Activated T-helper 1 cell treated with Interleukin-2 at 50 U/mL for 16 hours (primary cell): ENCODE measurements at places on chromosomes 3 and 15.

- DNase-seq: no peak
Measured at GRCh38 chr3:152103257-152103656, 165.5 kb upstream of the MBNL1 start.

DNA sequence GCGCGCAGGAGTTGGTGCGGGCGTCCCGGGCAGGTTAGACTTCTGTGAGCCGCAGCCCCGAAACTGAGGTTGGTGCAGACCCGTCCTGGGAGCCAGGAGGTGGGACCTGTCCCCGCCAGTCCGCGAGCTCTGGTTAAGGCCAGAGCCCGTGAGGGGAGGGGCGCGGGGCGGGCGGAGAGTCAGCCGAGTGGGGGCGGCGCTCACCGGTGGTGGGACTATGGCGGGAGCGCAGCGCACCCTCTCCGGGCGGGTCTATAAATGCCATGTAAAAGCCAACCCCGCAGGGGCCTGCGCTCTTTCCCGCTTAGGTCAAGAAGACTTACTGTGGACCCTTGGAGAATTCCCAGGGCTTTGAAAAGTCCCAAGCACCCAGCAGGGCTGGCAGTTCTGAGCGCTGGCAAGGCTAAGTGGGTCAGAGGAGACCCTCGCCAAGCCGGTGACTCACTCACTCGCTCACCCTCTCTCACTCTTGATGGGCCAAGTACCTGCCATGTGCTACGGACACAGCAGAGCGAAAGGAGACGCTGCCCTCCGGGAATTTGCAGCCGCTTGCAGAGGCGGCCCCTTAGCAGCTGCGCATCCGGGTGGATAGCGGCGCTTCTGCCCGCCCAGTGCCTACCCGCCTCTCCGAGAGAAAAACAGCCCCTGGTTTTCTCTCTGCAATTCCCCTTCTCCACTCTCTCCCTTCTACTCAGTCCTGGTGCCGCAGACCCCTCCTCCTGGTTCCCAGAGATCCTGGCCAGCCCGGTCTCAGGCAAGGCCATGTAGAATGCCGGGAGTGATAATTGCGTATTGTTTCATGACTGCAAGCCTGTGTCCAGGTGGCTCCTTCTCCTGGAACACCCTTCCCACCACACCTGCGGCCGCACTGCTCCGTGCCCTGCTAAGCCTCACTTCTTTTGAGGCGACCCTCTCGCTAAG lies at the start of gene ALDH1L1:
Gene ALDH1L1, minus strand, starts transcription at position 110 of the 921 bp plus-strand sequence. CDS start 19,607 bp downstream, outside the sequence.
- no peak for DNase-seq

DNA sequence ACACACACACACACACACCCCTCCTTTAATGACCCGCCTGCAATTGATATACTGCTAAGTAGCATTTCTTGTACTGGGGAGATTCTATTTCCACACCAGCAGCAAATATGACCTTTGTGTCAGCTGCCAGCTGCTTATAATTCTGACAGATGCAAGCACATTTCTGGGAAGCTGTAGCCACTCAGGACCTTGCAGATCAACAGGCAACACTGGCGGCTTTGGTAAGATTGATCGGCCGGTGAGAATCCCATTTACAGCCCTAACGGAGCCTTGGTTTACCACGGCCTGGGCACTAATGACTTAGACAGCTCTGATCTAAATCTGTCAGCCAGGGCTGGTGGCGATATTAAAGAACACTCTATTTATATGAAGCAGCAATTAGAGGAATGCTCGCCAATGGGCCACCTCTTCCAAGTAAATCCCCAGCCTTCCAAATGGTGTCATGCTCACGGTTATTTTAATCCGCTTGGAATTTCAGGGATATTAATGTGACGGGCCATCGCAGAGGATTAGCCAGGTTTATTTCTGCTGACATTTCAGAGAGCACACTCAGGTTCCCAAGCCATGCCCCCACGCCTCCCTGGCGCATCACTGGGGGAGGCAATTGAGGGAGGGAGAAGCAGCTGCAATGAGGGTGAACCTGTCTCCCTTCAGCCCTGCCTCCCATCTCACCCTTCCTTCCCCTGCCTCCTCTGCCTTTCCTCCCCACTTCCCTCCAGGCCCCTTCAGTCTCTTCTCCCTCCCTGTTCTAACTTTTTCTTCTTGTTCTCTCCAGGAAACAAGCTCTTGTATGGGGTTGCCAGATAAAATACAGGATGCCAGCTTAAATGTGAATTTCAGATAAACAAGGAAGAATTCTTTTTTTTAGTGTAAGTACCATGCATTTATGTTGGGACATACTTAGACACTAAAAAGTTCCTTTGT lies 287.0 kb downstream of the TLE3 start:
- DNase-seq: no peak

- no peak for DNase-seq
Measured at GRCh38 chr3:60641354-60641753, 609.9 kb downstream of the FHIT start.

DNA sequence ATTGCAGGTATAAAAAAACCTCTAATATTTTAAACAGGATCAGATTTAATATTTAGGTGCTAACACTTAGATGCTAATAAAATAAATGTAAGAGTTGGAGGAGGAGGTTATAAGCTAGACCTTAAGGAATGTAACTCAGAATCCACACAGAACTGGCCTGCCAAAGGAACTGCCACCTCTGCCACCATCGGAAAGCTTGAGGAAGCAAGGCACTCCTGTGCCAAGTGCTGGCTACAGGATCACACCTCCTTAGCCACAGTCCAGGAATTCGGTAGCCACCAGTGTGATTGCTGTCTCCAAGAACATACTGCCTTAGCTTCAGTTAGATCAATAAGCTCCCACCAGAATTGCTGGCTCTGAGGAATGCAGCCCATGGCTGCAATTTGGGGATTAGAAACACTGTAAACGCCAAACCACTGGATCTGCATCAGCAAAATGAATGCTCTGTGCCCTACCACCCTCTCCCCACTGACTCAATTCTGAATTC lies 58.0 kb downstream of the FRMD5 start:
- no peak for DNase-seq

- no peak for DNase-seq
Measured at GRCh38 chr3:77421916-77422315, 382.0 kb downstream of the ROBO2 start.

DNA sequence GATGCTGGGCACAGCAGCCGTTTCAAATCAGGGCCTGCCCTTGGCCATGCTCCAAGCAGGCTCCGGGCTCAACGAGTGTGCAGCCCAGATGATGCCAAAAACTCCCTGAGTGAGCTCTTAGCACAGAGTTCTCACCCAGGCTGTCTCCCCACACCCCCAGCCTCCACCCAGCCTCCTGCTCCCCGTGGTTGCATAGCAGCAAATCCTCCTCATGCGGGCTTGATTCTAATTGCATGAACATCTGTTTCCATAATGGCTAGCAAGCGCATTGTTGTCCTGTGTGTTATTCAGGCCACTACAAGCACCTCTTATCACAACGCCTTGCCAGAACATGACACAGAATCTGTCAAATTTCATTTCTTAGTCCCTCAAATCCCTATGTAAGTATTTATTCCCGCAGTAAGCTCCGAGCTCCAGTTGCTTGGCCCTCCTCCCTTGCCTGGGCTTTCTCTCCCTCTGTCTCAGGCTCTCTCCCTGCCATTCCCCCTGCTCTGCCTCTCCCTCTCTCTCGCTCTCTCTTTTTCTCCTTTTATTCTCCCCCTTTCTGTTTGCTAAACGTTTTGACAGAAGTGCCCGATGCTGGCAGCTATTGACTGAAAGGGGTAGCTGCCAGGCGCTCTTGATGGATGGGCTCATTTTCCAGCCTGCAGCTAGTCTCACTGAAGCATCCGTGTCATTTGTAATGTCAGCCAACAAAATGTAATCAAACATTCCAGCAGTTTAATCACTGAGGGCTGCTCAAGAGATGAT lies 306.5 kb downstream of the IL20RB start:
- no peak for DNase-seq

GRCh38 chr3:481680-482079 lies 285.1 kb downstream of the CHL1 start:
- DNase-seq: no peak

GRCh38 chr3:128727485-128727884 lies 1.5 kb downstream of the RAB7A start:
- no peak for DNase-seq

- no peak for DNase-seq
Measured at GRCh38 chr3:58628823-58629562, 37.6 kb downstream of the FAM3D start.

GRCh38 chr15:50879016-50879617 lies 29.4 kb upstream of the AP4E1 start:
- no peak for DNase-seq

DNA sequence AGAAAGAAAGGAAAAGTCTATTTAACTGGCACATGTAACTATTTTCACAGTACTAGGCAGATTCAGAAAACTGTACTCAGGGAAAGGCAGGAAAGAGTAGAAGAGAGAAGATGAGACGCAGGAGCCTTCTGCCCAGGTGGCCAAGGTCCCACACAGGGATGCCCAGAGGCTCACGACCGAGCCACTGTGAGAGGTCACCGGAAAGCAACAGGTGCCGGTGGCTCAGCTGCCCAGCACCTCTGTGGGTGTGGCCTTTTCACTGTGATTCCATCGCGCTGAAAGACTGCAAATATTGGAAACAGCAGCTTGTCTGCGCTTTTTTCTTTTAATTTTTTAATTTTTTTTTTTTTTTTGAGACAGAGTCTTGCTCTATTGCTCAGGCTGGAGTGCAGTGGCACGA lies 226.8 kb downstream of the OCA2 start:
- no peak for DNase-seq

DNA sequence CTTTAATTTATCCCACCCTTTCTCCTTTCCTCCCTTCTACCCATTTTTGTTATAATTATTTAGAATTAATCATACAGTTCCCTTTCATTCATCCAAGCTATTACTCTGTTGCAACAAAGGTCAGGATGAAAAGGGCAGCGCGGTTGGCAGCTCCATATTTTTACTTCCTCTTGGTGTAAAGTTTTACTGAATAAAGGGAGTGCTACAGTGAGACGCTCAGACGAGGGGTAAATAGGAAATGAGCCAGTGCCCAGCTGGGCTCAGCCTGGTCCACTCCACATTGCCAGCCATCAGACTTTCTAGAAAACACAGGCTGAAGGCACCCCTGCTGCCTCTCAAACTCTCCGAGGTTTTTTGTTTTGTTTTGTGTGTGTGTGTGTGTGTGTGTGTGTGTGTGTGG lies 21.9 kb upstream of the ZBTB38 start:
- DNase-seq: no peak
